Umbilical cord (tissue), 2 donors: ENCODE measurements at places on chromosomes 2 and 18.

GRCh38 chr2:167833294-167833693 is 414.1 kb downstream of the STK39 start:
- no peak for DNase-seq

DNA sequence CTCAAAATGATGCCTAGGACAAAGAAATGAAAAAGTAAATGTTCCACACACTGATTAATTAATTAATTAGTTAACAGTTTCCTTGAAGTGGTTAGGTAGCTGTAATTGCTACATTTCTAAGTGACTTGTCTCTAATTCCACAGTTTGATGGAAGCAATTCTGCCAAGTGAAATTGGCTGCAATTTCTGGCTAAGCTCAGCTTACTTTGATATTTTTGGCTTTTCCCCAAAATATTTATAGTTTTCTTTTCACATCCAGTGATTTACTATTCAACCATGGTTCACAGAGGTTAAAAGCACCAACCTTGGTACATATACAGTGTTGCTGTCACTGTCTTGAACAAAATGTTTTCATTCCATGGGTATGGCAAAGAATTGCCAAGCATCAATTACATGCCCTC is 459.5 kb upstream of the CDH20 start:
- no peak for DNase-seq

- no peak for DNase-seq
Observed at GRCh38 chr2:181076658-181077057, 96.3 kb downstream of the UBE2E3 start.

- DNase-seq = peak; percentile 59
Observed at GRCh38 chr18:75247611-75248421, 37.2 kb downstream of the TSHZ1 start.

DNA sequence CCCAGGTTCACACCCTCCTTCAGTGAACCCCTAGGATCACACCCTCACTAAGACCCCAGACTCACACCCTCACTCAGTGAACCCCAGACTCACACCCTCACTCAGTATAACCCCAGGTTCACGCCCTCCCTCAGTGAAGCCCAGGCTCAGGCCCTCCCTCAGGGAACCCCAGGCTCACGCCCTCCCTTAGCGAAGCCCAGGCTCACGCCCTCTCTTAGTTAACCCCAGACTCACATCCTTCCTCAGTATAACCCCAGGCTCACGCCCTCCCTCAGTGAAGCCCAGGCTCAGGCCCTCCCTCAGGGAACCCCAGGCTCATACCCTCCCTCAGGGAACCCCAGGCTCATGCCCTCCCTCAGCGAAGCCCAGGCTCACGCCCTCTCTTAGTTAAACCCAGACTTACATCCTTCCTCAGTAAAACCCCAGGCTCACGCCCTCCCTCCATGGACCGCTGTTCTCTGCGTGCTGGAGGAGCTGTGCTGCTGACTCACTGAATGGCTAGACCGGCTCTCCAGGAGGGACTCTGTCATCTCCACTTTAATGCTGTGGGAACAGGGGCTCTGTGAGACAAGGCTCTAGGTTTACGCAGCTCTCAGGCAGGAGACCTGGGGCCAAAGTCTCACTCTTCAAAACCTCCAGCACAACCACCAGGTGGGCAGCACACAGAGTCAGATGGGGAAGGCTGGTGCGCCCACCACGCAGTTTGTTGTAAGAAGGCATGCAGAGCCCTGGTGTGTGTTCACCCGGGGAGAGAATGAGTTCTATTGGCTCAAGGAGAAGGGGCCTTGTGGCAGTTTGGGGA is 506.9 kb upstream of the MYT1L start:
- peak; percentile 31 for DNase-seq

DNA sequence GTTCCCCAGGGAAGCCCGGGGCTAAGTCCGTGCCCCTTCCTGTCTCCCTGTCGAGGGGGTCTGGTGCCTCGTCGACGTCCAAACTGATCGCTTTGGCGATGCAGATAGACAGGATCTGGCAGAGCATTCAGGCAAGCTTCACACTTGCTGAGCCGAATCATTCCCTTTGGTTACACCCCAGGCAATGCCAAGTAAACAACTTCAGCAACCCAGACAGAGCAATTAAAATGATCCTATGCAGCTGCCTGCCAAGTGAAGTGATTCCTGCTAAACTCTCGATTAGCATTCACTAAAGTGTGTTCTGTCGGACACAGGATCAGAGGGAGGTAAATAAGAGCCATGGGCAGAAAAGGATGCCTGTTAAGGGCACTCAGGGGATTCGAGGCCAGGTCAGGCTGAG is 108.2 kb upstream of the RAB12 start:
- DNase-seq = peak; percentile 15

GRCh38 chr2:224041554-224041953 is 2.5 kb upstream of the SERPINE2 start:
- no peak for DNase-seq

DNA sequence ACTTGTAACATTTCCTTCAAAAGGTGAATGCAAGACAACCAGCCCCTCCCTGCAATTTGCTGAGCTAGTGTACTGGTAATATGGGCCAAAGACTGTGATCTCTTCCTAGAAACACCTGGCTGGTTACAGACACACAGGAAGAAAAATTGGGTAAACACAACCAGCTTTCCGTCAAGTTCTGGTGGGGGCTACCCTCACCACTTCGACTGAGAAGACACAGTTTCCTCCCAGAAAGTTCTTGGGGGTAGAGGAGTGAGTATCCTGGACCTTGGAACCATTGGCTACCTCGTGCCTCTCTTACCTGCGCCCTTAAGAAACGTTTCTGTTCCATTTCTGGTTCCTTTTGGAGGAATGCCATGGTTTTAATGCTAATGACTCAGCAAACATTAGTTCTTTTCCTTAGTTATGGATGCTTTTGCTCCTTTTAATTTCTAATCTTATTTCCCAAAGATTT is 120.9 kb upstream of the DLX2 start:
- no peak for DNase-seq

DNA sequence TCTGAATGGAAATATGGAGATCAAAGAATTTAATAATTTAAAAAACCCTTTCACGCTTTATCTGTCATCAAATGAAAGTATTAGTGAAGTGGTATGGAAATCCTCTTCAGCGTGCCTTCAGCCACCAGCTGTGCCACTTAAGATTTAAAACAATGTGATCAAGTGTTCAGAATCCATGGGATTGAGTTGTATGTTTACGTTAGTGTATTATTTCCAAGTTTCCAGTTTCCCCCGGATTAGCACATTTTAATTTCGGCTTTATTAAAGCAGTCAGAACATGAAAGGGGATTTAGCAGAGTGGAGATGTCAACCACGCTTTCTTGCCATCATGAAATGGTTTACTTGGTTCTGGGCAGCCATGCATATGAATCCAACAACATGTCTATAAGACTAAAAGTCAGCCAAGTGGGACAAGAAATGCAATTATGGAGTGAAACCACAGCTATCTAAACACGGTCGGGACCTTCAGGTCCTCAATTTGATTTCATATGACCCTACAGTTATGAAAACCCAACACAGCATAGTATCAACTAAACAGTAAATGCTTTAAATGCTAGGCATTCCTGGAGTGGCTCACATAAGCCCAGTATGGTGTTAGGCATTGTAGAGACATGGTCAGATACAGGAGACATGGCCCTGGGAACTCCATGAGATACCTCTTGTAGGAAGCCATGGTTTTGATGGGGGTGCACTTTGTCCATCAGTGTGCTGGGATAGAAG is 224.9 kb upstream of the EPAS1 start:
- no peak for DNase-seq

DNA sequence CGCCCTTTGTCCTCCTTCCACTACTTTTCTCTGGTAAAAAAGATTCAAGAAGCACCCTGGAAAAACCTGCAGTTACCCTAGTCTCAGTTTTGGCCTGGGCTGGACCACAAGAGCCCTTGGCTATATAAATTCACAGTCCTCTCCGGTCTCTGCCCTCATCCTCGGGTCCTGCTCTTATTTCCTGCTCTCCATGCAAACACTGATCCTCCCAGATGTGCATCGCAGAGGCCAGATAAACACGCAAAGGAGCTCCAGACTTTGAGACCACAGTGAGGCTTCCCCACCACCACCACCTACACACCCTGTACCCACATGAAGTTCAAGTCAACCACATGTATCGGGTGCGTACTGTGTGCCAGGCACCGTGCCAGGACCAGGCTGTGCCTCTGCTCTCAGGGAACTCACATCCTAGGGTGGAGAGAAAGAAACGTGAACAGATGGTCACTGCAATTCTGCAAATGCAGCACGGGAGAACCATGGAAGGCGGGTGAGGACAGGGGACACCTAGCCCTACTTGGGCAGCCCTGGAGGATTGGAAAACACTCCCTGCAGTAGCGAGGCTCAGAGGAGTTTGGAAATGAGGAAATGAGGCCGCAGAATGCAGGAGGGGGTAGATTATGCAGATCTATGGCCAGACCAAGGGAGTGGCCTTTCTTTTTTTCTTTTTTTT is 7.4 kb downstream of the CTDSP1 start:
- peak; percentile 85 for DNase-seq

- no peak for DNase-seq
Observed at GRCh38 chr18:65623676-65624075, 127.1 kb upstream of the CDH7 start.

- no peak for DNase-seq
Observed at GRCh38 chr18:13576598-13576997, 149.8 kb downstream of the FAM210A start.

GRCh38 chr2:234821946-234822475 is 129.8 kb upstream of the SH3BP4 start:
- no peak for DNase-seq
